ENCODE measurements at places on chromosomes 3 and 15.
A peak's percentile ranks its signal among the peaks of the same experiment; 100 is the strongest.

DNA sequence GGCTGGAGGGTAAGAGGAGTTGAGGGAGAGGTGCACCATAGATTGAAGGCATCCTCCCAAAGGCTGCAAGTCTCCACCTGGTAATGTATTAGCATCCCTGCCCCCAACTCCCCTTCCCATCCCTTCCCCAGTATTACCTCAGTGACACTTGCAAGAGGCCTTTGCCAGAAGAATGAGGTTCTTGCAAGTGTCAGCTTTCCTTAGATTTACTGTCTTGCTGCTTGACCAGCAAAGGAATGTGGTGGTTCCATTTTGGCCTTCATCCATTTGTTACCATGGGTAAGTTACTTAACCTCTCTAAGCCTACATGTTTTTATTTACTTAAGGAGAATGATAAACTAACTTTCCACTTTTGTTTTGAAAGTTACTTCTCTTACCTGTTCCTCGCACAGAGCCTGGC is 108.9 kb downstream of the LRTM1 start:
- DNase-seq: no peak

GRCh38 chr3:150221904-150222523 is 186.1 kb upstream of the TSC22D2 start:
- no peak for DNase-seq

GRCh38 chr3:153339065-153339464 is 177.0 kb downstream of the RAP2B start:
- no peak for DNase-seq

GRCh38 chr3:180267202-180267843 is 230.6 kb upstream of the PEX5L start:
- DNase-seq: no peak

DNA sequence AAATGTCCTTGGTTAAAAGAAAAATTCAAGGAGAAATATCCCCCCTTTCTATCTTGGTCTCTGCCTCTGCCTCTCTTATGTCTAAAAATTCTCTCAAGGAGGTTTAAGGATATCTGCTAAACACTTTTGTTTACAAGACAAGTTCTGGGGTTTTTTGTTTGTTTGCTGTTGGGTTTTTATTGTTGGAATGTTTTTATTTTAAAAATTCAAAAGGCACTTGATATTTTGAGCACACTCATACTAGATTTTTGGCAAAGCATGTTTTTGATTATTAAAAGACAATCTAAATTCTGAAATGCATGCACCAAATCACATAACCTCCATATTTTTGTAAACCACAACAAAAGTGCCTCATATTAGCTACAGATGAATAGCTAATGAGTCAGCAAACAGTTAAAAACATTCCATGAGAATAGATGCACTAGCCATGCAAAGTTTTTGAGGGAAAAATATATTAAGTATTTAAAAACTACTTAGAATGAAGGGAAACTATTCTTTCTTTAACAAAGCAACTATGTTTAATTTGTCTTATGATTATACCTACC is 84.6 kb downstream of the ZBTB20 start:
- no peak for DNase-seq

GRCh38 chr15:77340245-77340644 is 79.7 kb downstream of the PEAK1 start:
- no peak for DNase-seq

GRCh38 chr15:97929456-97930229 is 30.9 kb upstream of the ARRDC4 start:
- DNase-seq: no peak

- DNase-seq: no peak
These were observed 77.3 kb upstream of the SCN5A start for GRCh38 chr3:38726751-38727150.

DNA sequence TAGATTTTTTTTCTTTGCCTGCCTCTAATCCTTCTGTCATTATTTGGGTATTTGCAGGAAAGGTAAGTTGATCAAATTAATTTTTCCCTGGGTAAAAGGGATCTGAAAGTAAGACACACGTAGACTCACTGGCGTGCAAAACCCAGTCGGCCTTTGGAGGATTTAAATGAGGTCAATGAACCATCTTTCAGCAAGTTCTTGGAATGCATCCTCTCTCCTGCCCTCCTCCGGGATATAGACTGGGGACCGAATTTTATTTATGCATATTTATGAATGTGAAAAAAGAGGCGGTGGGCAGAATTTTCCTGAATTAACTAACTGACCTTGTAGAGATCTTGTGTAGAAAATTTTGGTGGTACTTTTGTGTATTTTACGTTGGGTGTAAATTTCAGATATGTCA is 2.2 kb downstream of the CADM2 start:
- DNase-seq: no peak

DNA sequence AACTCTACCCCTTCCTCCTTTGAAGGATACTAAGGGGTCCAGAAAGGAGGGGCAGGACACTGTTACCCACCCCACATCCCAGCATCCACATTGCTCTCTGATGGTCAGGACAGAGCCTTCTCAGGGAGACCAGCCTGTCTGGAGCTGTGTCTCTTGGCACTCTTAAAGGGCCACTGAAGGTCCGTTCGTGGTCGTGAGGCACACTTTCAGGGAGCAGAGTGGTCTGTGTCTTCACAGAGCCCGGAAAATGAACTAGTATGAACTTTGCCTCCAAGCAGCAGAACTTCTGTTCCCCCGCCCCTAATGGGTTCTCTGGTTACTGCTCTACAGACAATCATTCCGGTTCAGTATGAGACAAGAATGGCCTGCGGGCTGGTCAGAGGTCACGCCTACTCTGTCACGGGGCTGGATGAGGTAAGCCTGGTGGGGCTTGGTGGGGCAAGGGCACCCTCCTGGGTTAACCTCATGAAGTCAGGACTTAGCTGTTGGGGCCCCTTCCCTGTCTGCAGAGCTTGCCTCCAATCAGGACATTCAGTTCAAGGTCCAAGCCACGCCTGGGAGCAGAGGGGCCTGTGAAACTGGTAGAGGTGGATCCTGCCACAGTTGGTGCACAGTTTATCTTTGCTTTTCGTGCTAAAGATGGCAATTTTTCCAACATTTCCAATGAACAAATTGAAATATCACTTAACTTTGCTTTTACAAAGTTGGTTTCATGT is 33.2 kb downstream of the CAPN3 start:
- no peak for DNase-seq

- DNase-seq: no peak
These were observed 1.2 kb upstream of the EFCAB12 start for GRCh38 chr3:129429602-129430001.

GRCh38 chr3:190718671-190719070 is 143.8 kb downstream of the GMNC start:
- DNase-seq: no peak

DNA sequence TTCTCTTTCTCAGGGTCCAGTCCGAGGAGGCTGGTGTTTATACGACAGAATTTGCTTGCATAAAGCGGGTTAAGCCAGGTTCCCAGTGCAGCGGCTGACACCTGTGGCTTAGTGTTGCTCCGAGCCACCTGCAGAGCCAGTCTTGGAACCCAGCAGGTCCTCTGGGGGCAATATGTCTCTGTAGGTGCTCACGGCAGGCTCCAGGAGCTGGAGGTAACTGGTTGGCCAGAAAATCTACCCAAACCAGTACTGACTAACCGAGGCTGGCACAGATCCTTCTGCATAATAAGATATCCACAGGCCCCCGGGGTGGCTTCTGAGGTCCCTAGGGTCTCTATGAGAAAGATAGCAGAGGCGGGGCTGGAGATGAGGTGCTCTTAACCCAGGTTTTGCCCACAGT is 3.2 kb downstream of the MGLL start:
- no peak for DNase-seq

DNA sequence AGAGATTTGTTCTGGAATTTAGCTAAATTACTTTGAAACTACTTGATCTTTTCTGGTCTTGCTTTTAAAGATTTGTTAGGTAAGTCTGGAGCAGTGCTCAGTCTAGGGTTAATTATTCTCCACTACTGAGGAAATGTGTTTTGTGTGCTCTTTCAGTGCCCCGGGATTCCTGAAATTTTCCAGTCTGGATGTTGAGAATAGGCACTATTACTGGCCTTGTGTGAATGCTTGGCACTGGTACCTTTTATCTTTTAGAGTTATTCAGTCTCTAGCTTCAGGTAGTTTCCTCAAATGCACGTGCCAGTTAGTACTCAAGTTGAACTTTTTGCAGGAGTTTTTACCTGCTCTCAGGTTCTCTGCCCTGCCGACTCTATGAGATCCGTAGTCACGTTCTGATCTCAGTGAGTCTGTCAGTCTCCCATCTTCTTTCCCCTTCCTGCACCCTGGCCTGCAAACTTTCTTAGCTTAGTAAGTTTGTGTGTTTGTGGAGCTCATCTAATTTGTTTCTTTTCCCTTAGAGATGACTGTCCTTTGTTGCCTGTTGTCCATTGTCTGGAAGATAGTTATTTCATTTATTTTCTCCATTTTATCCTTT is 39.5 kb downstream of the TCF12 start:
- no peak for DNase-seq

- no peak for DNase-seq
These were observed 51.2 kb downstream of the CHAC1 start for GRCh38 chr15:41004490-41004889.

- DNase-seq: no peak
These were observed 47.0 kb upstream of the PLXNA1 start for GRCh38 chr3:126935756-126936509.

DNA sequence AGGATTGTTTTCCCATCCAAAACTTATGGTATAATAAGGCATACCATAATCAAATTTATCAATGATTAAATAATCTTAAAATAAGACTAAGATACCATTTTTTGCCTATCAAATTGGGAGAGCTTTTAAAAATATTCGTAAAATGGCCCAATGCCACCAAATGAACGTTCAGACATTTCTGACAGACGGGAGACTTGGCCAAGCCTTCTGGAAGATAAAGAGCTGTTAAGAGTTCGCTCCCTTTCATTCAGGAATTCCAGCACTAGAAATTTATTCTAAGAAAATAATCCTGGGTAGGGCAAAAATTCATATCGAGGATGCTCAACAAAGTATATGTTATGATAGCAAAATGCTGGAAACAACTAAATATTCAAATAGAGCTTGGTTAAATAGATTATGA is 85.6 kb upstream of the NEO1 start:
- DNase-seq: no peak

DNA sequence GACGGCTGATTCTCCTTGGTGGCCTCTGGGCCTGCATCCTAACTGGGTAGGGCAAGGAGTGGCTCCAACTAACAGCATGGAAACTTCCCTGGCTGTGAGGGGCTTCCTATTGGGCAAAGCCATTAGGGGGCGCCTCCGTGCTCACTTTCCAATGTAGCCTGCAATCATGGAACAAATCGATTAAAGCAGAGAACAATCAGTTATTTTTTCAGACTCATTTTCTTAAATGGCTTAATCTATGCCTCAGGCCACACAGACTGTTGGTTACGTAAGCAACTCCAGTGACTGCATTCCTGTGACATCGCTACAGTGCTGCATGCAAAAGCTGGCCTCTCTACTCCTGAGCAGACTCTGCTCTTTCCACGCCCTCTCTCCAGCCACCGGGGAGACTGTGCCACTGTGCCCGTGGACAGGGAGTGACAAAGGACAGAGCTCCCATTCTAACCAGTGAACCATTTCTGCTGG is 278.9 kb downstream of the KLF13 start:
- DNase-seq: no peak

DNA sequence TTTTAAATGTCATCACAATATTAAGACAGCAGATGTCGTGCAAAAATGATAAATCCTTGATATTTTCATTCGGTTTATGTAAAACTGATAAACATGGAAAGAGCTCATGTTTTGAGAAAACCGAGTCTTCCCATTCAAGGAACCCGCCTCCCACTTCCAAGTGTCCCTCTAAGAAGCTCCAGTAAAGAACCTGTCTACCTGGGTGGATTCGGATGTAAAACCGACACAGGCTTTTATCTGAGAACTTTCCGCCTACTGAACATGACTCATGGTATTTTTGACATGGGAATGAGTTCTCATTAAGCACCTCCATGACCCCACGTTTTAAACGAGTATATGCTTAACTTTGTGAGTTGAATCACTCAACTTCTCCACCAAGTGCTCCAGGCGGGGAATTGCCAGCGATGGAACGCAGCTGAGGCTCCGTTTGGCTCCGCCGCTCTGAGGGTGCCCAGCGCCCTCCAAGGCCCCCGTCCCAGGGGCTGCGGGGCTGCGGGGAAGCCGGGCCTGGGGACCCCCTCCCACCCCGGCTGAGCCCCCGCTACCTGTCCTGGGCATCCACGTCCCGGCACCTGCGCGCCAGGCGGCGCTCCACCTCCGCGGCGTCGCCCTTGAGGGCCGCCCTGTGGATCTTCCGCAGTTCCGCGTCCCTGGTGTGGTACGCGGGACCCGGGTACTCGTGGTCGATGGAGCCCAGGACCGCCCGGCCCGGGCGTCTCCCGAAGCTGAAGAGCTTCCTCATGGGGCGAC is 119.9 kb downstream of the LMLN start:
- DNase-seq: peak; percentile 24

- DNase-seq: no peak
These were observed 6.4 kb downstream of the PLEKHO2 start for GRCh38 chr15:64847876-64848716.

DNA sequence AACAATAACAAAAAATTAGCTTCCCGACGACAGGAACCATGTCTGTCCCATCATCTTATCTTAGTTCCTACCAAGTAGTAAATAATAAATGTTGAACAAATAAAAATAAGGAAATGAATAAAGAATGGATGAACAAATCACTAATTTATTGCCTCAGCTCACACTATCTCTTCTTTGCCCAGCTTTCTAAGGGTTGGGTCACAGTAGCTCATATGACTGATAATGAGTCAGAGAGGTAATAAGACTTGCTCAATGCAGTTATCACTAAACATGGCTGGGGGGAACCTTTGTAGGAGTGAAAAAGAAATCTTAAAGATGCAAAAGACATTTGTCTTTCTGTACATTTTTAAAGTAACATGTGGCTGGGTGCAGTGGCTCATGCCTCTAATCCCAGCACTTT is 182.2 kb downstream of the WDR76 start:
- DNase-seq: no peak

- no peak for DNase-seq
These were observed 1.1 kb downstream of the MITF start for GRCh38 chr3:69740103-69741021.

- DNase-seq: no peak
These were observed 13.3 kb downstream of the ITIH4 start for GRCh38 chr3:52817221-52817620.

GRCh38 chr3:136351351-136351750 is 101.2 kb downstream of the PCCB start:
- DNase-seq: no peak

GRCh38 chr3:13135811-13136321 is 62.6 kb upstream of the IQSEC1 start:
- no peak for DNase-seq

All from activated CD8-positive, alpha-beta memory T cell treated with anti-CD3 and anti-CD28 coated beads for 48 hours (primary cell).